CD4-positive, alpha-beta T cell (primary cell): ENCODE measurements at places on chromosomes 11 and 22.
A peak's percentile ranks its signal among the peaks of the same experiment; 100 is the strongest.

DNA sequence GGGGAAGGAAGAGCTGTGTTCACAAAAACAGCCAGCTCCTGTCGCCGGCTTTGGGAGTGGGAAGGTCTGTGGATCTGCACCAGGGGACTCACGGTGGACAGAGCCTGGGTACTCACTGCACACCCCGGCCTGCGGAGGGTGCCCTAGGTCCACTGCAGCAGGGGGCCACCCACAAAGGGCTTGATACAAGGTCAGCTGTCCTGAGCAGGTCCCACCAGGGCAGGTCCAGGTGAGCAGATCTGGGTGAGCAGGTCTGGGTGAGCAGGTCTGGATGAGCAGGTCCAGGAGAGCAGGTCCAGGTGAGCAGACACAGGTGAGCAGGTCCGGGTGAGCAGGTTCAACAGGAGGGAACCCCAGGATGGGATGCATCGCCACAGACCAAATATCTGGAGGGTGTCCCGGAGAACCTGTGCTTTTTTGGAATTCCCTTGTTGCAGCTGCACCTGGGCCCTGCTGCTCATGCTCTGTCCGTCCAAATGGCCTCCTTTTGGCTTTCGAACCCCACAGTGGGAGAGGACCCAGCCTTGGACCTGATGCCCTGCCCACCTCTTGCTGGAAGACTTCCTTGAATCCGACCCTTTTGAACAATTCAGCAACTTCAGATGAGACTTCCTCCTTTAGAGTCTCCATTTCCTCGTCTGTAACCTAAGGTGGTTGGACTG, 485.3 kb downstream of the TBC1D22A start:
- no peak overlapping the region for H3K4me3 ChIP-seq
- H3K4me1 ChIP-seq, result no peaks in the 10 kb centered on the region
- H3K27me3 ChIP-seq, result peaks cover 4% of the 10 kb centered on the region
- no peaks in the 10 kb centered on the region for H3K36me3 ChIP-seq
- H3K27ac ChIP-seq, result no peak overlapping the region
- no peak for DNase-seq

DNA sequence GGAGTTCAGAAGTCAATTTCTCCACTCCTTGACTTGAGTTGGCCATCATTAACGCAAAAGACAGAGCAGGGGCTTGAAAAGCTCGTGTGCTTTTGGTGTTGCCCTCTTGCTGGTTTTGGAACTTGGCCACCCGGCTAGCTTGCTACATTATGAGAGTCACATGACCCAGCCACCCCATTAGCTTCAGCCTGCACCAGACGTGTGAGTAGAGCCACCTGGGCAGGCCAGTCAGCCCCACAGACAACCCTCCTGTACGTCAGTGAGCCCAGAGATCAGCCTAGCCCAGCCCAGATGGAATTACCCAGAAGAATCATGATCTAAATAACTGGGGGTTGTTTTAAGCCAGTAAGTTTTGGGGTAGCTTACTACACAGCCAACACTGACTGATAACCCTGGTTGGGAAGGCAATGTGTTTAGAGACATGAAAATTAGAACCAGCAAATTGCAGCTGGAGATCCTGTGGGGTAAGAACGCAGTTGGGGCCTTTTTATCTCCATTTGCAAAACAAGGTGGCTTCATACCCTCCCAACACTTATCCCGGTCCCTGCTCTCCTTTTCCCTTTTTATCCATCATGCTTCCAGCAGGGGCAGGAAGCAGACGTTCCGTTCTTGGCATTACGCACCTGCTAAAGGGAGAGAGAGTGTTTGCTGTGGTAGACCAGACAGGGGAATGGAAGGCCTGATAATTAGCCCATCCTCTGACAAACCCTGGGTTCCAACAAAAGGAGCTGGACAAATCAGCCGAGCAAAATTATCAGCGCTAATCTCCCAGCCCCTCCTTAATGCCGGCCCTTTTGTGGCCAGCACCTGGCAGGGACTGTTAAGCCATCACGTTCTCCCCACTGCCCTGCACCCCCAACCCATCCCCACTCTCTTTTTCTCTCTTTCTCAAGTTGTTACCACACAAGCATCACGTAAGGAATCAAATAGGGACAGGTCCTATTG, 548.7 kb upstream of the CADM1 start:
- no peak overlapping the region for H3K27ac ChIP-seq
- H3K4me3 ChIP-seq, result no peak overlapping the region
- H3K27me3 ChIP-seq, result no peaks in the 10 kb centered on the region
- DNase-seq, result no peak
- no peaks in the 10 kb centered on the region for H3K4me1 ChIP-seq
- no peaks in the 10 kb centered on the region for H3K36me3 ChIP-seq

- no peaks in the 10 kb centered on the region for H3K27me3 ChIP-seq
- no peaks in the 10 kb centered on the region for H3K36me3 ChIP-seq
- H3K27ac ChIP-seq, result no peak overlapping the region
- no peak overlapping the region for H3K4me3 ChIP-seq
- DNase-seq, result no peak
These were observed 59.4 kb downstream of the GLYATL1 start for GRCh38 chr11:58998480-58999290.

DNA sequence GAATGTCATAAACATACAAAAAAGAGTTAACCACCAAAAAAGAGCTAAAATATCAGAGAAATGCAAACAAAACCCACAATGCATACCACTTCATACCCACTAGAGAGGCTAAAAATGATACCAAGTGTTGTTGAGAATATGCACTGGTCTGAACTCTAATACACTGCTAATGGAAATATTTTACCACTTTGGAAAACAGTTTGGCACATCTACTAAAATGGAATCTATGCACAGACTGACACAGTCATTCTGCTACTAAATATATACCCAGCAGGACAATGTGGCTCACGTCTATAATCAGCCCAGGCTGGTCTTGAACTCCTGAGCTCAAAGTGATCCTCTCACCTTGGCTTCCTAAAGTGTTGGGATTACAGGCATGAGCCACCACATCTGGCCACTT, 18.0 kb downstream of the MAPK1 start:
- peaks cover 13% of the 10 kb centered on the region for H3K4me1 ChIP-seq
- H3K36me3 ChIP-seq, result peaks cover 2% of the 10 kb centered on the region

- H3K4me1 ChIP-seq, result no peaks in the 10 kb centered on the region
- H3K27ac ChIP-seq, result no peak overlapping the region
- H3K36me3 ChIP-seq, result no peaks in the 10 kb centered on the region
- no peak for DNase-seq
These were observed 148.8 kb upstream of the ANO5 start for GRCh38 chr11:22044126-22044525.

GRCh38 chr11:70331901-70332300, 61.4 kb downstream of the PPFIA1 start:
- H3K27ac ChIP-seq, result no peak overlapping the region
- no peaks in the 10 kb centered on the region for H3K4me1 ChIP-seq
- peaks cover 89% of the 10 kb centered on the region for H3K36me3 ChIP-seq
- no peak for DNase-seq

- peak overlapping the region; percentile 64 for H3K4me3 ChIP-seq
- DNase-seq, result peak; percentile 93
- H3K27ac ChIP-seq, result peak overlapping the region; percentile 81
- H3K4me1 ChIP-seq, result peaks cover 63% of the 10 kb centered on the region
- H3K27me3 ChIP-seq, result no peaks in the 10 kb centered on the region
- peaks cover 29% of the 10 kb centered on the region for H3K36me3 ChIP-seq
These were observed 873 bp upstream of the SCO2 start for GRCh38 chr22:50526108-50526833.

DNA sequence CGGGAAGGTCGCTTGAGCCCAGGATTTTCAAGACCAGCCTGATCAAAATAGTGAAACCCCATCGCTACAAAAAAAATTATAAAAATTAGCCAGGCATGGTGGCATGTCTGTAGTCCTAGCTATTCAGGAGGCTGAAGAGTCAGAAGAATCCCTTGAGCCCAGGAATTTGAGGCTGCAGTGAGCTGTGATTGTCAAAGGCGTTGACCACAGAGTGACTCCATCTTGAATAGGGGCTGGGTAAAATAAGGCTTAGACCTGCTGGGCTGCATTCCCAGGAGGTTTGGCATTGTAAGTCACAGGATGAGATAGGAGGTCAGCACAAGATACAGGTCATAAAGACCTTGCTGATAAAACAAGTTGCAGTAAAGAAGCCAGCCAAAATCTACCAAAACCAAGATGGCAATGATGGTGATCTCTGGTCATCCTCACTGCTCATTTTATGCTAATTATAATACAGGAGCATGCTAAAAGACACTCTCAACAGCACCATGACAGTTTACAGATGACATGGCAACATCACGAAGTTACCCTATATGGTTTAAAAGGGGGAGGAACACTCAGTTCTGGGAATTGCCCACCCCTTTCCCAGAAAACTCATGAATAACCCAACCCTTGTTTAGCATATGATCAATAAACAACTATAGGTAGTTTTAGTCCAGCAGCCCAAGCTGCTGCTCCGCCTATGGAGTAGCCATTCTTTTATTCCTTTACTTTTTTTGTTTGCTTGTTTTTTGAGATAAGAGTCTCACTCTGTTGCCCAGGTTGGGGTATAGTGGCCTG, 2.8 kb upstream of the RDX start:
- H3K27ac ChIP-seq, result no peak overlapping the region
- H3K4me3 ChIP-seq, result no peak overlapping the region
- no peak for DNase-seq
- H3K36me3 ChIP-seq, result no peaks in the 10 kb centered on the region
- H3K27me3 ChIP-seq, result no peaks in the 10 kb centered on the region

DNA sequence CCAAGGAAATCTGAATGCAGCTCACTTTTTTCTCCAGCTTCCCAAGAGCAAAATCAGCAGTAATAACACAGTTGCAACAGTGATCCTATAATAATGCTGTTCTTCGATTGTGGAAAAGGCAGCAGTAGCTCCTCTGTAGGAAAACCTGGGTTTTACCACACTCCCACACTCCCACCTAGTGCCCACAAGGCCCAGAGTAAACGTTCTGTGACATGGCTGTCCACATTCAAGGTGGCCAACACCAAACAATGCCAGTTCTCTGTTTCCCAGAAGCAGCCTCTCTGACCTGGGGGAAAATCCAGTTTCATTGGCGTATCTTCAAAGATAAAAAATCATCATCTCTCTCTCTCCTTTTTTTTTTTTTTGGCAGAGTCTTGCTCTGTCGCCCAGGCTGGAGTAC, 40.2 kb downstream of the WT1 start:
- H3K27ac ChIP-seq, result no peak overlapping the region
- H3K36me3 ChIP-seq, result no peaks in the 10 kb centered on the region
- no peaks in the 10 kb centered on the region for H3K27me3 ChIP-seq
- no peak for DNase-seq
- H3K4me3 ChIP-seq, result no peak overlapping the region
- H3K4me1 ChIP-seq, result no peaks in the 10 kb centered on the region

GRCh38 chr11:61776561-61777075, 15.8 kb downstream of the TMEM258 start:
- H3K4me1 ChIP-seq, result peaks cover 39% of the 10 kb centered on the region
- no peaks in the 10 kb centered on the region for H3K27me3 ChIP-seq
- peak; percentile 44 for DNase-seq
- no peaks in the 10 kb centered on the region for H3K36me3 ChIP-seq

GRCh38 chr22:29606320-29606719, 2.9 kb downstream of the NF2 start:
- H3K4me3 ChIP-seq, result no peak overlapping the region
- no peaks in the 10 kb centered on the region for H3K27me3 ChIP-seq
- peaks cover 7% of the 10 kb centered on the region for H3K36me3 ChIP-seq
- no peak overlapping the region for H3K27ac ChIP-seq
- peaks cover 33% of the 10 kb centered on the region for H3K4me1 ChIP-seq
- DNase-seq, result no peak

DNA sequence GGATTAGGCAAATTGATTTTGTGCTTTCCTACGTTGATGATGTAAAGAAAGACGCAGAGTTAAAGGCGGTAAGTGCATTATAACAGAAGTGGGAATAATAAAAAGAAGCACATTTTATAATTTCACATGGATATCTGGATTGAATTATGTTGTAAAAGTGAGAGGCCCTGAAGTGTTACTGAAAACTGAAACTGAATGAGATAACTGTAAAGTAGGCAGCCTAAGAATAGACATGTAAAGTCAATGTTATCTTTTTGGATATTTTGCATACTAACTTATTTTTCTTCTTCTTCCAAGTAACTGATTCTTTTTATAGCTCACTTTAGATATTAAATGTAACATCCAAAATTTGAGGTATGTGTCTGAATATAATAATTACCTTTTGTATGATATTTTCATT, 28.3 kb downstream of the ANO5 start:
- H3K4me1 ChIP-seq, result no peaks in the 10 kb centered on the region
- H3K4me3 ChIP-seq, result no peak overlapping the region
- no peaks in the 10 kb centered on the region for H3K36me3 ChIP-seq
- H3K27me3 ChIP-seq, result no peaks in the 10 kb centered on the region
- H3K27ac ChIP-seq, result no peak overlapping the region

DNA sequence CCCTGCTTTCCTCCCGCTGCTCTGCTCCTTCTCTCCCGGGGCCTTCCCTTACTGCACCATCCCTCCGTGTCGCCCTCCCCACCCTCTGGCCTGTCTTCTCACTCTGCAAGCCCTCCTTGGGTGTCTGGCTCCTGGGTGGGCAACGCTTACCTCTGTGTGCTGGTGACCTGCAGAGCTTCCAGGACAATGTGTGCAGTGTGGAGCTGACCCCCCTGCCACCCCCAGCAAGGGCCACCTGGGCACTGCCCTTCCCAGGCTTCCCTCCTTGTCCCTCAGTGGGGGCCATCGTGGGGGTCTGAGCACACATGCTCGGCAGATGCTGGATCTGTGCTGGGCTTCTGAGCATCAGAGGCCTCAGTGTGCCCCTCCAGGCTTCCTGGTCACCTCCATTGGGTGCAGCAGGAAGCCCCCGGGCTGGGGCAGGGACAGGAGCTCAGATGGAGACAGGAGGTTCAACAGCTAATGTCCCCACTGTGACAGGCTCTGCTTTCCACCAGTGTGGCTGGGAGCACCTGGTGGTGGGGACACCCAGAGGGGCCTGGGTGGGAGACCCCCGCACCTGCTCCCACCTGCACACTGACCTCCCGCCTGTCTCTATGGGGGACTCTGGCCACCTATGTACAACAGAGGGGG, 7.8 kb upstream of the BRSK2 start:
- no peaks in the 10 kb centered on the region for H3K36me3 ChIP-seq
- H3K27me3 ChIP-seq, result no peaks in the 10 kb centered on the region
- H3K4me3 ChIP-seq, result no peak overlapping the region
- H3K4me1 ChIP-seq, result peaks cover 16% of the 10 kb centered on the region
